ENCODE measurements at places on chromosomes 1 and 21. TPM values are rescaled to one million over a fixed set of nuclear protein-coding genes. Genes with fewer than 3 reads are reported as not detected.
A peak's percentile ranks its signal among the peaks of the same experiment; 100 is the strongest.

DNA sequence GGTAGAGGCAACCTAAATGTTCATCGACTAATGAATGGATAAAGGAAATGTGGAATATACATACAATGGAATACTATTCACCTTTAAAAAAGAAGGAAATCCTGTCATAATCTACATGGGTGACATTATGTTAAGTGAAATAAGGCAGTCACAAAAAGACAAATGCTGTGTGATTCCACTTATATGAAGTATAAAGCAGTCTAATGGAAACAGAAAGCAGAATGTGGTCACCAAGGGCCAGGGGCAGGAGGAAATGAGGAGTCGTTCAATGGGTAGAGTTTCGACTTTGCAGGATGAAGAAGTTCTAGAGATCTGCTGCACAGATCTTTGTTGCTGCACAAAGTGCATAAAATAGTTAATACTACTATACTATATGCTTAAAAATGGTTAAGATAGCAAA lies 7.8 kb downstream of the DIPK1A start:
- DNase-seq = peak; percentile 39

DNA sequence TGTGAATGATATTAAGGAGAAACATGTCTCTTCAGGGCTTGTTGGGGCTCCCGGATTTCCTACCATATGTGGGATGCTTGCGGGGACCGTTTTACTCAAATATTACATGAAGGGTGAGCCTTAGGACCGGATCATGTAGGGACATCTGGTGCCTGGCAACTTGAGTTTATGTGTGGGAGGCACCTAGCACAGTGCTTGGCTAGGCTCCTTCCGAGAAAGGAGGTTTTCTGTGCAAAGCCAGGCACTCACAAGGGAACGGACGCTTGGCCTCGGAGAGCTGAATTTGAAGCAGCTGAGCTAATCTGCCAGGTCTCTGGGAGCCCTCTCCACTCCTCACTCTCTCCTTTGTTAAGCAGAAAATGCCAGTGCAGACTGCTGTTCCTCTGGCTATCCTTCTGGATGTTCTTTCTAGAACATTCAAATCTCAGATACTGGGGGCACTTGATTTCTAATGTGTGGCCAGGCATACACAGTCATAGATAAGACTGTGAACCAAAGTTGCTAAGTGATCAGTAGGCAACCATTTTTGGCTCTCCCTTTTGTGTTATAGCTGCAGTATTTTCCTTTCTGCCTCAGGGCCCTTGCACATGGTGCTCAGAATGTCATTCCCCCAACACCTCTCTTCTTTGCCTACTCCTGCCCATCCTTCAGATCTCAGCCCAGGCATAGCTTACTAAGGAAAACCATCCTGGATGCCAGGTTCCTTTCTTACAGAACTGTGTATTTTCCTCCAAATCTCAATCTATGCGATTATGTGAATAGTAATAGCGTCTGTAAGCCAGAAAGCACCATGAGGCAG lies 216.6 kb upstream of the CSF3R start:
- no peak for DNase-seq

The TSPAN2 gene
- 22.8 TPM for total RNA-seq

The CLCNKB gene
- not detected for total RNA-seq

- DNase-seq = no peak
These were observed 541.2 kb downstream of the PTPRU start for GRCh38 chr1:29777522-29777921.

All from stomach (tissue), 19 donors.